GDM1 (cell line): ENCODE measurements at places on chromosomes 3 and 15.

GRCh38 chr15:100105101-100105500, 236.7 kb downstream of the ADAMTS17 start:
- no peak for DNase-seq

- DNase-seq, result no peak
Measured at GRCh38 chr3:5644773-5645670, 457.5 kb downstream of the EDEM1 start.

- no peak for DNase-seq
Measured at GRCh38 chr15:84759018-84759417, 10.6 kb downstream of the ZNF592 start.

DNA sequence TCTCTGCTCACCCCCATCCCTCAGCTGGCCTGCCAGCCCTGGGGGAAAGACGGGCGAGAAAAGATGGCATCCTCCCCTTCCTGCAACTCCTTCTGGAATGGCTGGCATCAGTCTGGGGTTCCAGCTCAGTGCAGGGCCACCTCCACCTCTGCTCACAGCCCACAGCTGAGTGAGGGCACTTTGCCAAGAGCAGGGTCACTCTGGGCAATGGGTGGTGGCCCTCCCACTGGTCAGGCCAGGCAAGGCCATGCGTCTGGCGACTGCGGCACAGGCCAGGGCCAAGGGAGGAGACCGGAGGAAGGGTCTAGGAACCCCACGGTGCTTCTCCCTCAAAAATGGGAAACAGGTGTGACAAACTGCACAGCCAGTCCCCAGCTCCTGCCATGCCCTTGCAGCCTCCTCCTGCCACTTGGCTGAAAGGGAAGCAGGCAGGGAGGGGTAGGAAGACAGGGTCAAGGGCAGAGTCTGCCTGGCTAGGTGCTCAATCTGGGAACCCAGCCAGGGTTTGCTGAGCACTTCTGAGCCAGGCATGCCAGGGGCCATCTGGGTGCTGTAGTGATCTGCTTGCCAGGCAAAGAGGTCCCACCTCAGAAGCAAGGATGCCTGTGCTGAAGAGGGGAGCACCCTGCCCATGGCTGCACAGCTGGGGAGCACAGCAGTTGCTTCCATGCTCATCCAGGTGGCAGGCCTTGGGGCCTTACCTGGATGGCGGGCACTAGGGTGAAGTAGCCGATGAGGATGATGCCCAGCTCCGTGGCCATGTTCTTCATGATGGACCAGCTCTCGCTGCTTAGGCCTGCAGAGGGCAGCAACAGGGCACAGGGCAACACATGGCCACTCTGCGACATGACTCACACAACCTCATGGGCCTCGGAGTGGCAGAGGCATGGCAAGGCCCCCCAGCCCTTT, 41.2 kb downstream of the PTPN23 start:
- no peak for DNase-seq

- DNase-seq, result no peak
Measured at GRCh38 chr3:122313281-122313680, 11.8 kb upstream of the CSTA start.

DNA sequence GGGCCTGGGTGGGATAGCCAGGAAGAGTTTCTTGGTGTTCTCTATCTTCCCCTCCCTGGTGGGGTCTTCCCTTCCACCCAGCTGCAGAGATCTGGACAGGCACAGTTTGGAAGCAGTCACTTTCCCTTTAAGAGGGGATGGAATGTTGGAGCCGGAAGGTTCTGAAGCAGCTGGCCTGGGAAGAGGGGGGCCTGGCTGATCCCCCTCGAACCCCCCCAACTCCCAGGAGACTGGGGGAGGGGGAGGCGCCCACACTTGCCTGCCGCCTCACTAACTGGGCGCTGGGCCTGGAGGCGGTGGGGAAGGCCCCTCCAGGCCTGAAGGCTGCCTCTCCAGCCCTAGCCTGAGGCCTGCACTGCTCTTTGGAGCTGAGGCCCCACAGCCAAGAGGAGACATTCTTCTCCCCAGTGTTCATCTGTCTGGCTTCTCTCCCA, 1.4 kb downstream of the DVL3 start:
- no peak for DNase-seq

DNA sequence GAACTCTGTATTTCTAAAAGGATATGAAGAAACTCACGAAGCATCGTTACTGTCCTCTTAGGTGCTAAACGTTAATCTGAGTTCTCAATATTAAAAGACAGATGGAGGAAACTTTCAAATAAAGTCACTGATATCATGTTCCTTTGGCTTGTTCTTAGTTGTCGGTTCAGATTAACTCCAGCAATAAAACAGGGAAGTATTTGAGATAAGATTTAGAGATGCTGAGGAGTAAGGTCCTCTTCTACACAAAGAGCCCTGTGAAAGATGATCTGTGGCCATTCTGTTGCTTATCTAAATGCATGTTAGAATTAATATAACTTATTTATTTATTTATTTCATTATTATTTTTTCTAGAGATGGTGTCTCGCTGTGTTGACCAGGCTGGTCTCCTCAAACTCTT, 19.2 kb downstream of the AKAP13 start:
- DNase-seq, result no peak

DNA sequence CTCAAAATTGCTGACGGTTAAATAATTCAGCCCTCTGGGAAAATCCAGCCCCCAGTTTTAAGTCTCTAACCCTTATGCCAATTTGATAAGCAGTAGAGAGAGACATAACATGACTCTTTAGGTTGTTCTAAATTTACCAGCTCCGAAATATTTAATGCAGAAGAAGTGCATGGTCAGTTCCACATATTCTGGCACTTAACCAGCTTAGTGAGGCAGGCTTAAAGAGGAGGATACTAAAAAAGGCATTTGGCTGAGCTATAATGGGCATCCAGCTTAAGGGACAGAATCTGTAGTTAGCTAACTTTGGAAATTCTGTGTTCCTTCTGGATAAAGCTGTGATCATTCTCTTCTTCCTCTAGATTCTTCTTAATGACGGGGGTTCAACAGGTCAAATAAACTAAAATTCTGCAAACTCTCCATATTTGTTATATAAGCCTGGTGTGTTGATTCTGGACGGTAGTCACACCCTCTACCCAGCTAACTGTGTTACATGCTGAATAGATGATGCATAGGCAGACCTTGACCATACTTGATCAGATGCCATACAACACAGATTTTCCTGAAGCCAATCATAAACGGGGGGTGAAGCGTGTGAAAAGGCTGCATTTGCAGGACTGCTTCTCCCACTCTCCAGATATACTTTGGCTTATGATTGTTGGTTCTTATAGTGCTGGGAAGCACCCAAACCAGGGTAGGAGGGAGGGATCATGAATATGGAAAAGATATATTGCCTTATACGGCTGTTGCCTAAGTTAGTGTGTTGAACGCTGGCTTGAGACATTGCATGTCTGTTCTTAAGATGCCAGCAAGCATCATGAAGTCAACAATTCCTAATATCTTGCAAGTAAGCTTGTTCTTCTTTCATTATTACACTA, 118.4 kb downstream of the FGF12 start:
- no peak for DNase-seq

DNA sequence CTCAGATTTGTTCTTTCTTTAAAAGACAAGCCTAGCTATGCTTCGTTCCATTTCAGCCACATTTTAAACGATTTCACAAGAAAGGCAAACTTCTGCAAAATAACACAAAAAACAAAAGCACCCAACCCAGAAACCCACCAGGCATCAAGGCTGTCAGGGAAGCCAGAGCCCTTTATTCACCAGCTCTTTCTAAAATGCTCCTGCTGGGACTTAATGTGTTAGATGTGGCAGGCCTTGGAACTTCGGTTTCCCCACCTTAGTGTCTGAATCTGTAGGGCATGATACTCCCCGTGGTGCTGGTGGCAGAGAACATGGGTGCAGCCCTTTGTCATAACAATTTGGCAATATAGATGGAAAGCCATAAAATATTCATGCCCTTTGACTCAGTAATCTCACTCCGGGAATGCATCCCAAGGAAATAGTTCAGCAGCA, 56.8 kb upstream of the LCTL start:
- DNase-seq, result no peak

GRCh38 chr3:49410066-49410845, 1.5 kb downstream of the RHOA start:
- no peak for DNase-seq

DNA sequence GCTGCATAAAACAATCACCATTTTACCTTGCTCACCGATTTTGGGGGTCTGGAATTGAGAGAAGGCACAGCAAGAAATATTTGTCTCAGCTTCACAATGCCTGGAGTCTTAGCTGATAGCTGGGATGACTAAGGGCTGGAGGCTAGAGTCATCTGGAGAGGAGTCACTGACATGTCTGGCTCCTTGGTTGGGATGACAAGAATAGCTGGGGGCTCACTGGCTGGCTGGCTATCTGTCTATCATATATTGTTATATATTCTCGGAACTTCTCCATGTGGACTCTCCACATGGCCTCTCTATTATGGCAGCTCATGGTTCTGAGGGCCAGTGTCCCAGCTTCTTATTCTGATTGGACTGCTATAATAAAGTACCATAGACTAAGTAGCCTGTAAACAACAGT, 20.0 kb upstream of the TRIM71 start:
- DNase-seq, result no peak

DNA sequence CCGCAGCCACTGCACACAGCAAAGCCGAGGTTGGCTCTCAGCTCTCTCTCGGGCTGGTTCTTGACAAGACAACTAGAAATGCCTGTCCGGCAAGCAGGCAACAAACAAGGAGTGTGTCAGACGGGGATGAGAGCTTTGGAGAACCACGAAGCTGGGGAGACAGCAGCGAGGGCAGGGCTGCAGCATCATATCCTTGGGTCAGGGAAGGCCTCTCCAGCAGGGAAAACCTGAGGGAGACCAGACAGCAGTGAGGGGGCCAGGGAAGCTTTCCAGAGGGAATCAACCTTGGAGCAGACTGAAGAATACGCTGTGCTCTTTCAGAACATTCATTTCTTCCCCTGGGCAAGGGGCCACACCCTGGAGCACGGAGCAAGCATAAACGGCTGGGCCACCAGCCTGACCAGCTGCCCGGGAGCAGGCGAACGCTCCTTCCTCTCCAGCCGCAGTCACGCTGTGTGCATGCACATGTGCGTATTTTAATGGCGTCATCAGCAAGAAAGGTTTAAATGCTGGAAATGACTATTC, 58.7 kb downstream of the CHSY1 start:
- no peak for DNase-seq

- no peak for DNase-seq
Measured at GRCh38 chr3:189914799-189915198, 205.9 kb downstream of the P3H2 start.

- no peak for DNase-seq
Measured at GRCh38 chr15:55282284-55282833, 7.3 kb downstream of the RAB27A start.

- no peak for DNase-seq
Measured at GRCh38 chr15:71800190-71800589, 10.2 kb upstream of the NR2E3 start.

GRCh38 chr15:25718169-25718536, 145.0 kb downstream of the ATP10A start:
- no peak for DNase-seq

GRCh38 chr3:196642434-196642833, 2.9 kb downstream of the NRROS start:
- DNase-seq, result no peak

DNA sequence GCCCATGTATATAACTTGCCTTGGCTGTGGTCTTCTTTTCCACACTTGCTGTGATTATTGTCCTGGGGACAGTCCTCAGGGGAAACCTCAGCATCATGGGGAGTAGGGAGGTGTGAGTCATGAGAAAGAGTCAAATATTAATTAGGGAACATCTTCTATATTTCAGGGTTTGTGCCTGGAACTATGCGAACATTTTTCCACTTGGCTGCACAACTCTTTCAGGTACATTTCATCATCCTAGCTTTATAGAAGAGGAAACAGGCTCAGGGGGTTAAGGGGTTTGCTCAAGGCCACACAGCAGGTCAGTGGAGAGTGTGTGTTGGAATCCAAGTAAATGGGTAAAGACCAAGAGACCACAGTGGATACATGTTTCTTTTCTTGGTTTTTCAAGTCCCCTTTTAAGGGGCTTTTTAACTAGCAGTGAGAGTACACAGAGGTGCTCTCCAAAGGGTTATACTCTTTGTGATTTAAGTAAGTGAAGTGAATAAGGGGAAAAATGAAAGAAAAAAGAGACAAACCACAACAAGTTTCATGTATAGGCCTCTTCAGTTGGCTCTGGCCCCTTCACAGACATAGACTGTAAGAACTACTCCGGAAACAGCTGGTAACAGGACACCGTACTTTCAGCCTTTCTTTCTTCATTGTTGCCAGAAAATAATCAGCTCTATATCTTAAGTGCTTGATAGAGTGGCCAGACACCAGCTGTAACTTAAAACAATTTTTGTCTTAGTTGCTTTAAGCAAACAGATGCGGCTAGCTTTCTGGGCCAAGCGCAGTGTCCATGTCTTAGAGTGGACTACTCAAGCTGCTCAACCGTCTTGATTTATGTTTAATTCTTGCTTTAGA, 64.6 kb downstream of the EEFSEC start:
- no peak for DNase-seq

GRCh38 chr3:111733154-111733553, 125.9 kb upstream of the PHLDB2 start:
- no peak for DNase-seq

GRCh38 chr15:56832125-56832524, 86.3 kb upstream of the TCF12 start:
- DNase-seq, result no peak

- DNase-seq, result no peak
Measured at GRCh38 chr15:66982250-66982649, 83.2 kb upstream of the SMAD3 start.

DNA sequence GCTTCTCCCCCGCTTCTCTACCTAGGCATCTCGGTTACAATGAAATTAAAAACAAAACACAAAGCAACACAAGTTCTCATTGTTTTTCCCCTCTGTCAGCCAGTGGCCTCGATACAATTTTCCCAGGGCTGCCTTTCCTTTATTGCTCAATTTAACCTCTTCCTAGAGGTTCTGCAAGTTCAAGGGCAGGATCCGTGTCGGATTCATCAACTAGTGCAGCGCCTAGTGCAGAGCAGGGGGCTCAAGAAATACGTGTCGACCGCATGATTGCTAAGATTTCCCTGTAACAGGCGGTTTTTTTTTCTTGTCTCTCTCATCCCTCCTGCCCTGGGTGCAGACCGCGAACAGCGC, 1.4 kb upstream of the BHLHE40 start:
- DNase-seq, result no peak

DNA sequence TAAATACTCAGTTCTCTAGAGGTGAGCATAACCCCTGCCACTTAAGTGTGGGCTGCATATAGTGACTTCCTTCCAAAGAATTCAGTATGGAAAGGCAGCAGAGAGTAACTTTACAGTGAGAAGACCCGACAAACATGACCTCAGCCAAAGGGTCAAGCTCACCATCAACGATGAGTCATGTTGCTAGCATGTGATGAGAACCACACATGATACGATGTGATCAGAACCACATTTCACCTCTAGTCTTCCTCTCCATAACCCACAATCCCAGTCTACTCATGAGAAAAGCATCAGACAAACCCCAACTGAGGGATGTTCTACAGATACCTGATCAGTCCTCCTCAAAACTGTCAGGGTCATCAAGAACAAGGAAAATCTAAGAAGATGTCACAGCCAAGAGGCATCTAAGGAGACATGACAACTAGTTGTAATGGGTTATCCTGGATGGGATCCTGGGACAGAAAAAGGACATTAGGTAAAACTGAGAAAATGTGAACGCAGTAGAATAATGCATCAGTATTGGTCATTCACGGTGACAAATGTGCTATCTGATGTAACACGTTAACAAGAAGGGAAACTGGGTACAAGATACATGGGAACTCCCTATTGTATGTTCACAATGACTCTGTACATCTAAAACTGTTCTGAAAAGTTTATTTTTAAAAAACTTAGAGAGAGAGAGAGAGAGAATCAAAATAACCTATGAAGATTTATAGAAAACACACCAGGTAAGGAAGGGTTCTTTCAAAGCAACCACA, 28.3 kb downstream of the SEC61A1 start:
- no peak for DNase-seq

- DNase-seq, result no peak
Measured at GRCh38 chr15:73575636-73576247, 57.4 kb downstream of the NPTN start.
